Testis (tissue), 5 donors: ENCODE measurements at places on chromosomes 7 and 10.

DNA sequence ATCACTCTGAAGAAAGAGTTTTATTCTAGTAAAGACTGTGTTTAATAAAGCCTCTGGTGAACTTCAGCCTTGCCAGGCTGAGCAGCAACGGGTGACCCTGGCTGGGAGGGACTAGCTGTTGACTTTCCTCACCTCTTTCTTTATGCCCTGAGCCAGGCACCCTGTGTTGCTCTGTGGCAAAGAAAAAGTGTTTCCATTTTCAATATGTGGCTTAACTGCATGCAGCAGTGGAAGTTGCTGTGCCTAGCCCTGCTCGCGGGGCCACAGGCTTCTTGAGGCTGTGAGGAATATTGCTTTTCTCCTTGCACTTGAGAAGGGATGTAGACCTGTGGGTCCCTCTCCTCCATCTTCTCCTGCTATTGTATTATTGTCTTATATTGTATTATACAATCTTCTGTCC lies 67.0 kb downstream of the CXCL12 start:
- DNase-seq: no peak

- DNase-seq: no peak
These were observed 94.1 kb downstream of the LRRN3 start for GRCh38 chr7:111184987-111185386.

DNA sequence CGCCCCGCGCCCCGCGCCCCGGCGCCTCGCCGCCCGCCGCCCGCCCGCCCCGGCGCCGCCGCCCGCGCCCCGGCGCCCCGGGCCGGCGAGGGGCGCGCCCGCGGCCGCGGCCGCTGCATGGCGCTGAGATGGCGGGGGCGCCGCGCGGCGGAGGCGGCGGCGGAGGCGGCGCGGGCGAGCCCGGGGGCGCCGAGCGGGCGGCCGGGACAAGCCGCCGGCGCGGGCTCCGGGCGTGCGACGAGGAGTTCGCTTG lies 174 bp downstream of the ADCY1 start:
- no peak for DNase-seq

GRCh38 chr10:61779950-61780659 lies 117.4 kb downstream of the CABCOCO1 start:
- no peak for DNase-seq

DNA sequence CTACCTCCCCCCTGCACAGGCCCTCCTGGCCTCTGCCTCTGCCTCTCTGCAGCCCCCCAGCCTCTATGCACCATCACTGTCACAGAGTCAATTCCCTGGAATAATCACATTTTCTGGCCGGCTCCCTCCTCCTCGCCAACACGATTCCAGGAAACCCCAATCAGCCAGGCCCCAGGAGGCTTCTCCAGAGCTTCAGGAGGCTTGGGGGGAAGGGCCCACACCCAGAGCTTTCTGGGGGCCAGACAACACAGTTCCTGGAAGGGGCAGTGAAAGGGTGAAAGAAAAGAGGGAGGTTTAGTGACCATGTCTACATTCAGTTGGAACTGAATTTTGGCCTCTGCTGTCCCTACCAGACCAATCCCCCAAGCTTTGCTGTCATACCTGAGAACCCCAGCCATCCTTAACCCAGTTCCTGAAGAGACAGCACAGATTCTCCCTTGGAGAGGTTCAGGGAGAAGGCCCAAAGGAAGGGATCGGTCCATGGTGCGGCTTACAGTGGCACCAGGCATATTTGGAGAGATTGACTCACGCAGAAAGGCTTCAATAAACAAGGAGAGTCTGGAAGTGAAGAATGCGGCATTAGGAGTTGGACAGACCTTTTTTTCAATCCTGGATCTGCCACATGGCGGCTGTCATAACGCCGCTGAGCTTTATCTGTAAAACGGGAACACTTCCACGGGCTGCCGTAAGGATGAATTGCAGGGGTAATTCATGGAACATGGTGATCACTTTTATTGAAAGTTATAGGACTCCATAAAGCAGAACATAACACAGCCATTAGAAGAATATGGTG lies 89.0 kb downstream of the NEURL1 start:
- DNase-seq: no peak
